ENCODE measurements at places on chromosomes 6 and 20.
A peak's percentile ranks its signal among the peaks of the same experiment; 100 is the strongest.

GRCh38 chr20:38158701-38159351 lies 6.2 kb downstream of the TGM2 start:
- no peak for DNase-seq

DNA sequence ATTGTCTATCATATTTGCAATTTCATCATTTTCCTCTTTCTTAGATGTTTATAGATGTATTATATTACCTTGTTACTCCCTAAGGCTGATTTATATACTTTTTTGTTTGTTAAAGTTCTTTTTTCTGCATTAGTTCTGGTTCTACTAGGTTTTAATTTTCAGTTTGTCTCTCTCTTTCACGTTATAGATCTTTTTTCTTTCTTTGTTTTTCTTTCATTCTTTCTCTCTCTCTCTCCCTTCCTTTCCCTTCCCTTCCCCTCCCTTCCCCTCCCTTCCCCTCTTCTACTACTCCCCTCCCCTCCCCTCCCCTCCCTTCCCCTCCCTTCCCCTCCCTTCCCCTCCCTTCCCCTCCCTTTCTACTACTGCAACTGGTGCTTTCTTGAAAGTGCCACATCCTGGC lies 345.3 kb downstream of the CENPW start:
- no peak for DNase-seq

DNA sequence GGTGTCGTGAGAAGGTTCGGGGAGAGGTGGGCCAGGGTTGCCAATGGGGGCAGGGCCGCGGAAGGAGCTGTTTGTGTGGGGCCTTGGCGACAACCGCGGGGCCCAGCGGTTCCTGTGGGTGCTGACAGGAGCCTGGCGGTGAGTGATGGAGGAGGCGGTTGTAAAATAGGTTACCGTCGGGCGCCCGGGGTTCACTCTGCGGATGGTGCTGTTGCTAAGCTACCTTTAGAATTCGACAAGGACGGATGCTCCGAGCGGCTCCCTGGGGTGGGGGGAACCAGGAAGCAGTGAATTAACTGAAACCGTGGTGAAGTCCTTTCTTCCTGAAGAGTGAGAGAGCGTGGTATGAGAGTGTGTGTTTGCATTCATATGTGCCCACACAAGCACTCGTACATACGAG lies 61.7 kb downstream of the CDH22 start:
- DNase-seq = no peak

DNA sequence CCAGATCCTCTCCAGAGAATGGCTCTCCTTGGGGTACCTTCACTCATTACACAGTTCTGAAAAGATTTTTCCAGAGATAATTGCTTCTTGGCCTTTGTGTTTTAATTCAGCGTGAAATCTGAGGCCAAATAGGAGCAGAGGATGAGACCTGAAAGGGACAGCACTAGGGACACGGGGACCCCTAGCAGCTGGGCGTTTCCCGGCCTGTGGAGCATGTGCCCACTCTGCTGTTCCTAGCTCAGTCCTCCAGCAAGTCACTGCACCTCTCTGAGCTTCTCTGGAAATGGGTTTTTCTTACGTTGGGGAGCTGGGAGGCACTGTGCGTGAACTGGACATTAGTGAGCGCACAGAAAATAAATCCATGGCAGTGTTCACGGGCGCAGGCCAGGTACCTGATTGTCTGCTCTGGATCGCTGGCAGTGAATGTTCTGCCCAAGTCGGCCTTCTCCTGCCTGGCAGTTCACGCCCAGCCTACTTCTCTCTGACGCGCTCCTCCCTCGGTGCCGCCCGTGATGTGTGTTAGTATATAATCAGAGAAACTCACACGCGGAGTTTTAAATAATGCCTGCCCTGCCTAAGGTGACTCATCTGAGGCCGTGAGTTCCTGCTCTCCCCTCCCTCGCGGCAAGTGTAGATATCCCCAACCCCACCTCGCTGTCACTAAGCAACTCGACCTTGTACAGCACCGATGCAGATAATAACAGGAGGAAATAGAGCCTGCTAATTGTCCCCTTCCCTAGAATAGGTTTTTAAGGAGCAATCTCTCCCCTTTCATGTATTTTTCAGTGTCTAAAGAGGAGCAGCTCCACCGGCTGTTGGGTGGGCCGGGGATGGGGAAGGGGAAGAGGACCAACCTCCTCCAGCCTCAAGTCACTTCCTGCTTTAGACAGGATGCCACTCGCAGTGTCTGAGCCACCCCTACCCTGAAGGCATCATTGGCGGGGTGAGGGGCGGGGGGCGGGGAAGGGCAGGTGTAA lies 2.7 kb upstream of the TUBB2A start:
- no peak for DNase-seq

DNA sequence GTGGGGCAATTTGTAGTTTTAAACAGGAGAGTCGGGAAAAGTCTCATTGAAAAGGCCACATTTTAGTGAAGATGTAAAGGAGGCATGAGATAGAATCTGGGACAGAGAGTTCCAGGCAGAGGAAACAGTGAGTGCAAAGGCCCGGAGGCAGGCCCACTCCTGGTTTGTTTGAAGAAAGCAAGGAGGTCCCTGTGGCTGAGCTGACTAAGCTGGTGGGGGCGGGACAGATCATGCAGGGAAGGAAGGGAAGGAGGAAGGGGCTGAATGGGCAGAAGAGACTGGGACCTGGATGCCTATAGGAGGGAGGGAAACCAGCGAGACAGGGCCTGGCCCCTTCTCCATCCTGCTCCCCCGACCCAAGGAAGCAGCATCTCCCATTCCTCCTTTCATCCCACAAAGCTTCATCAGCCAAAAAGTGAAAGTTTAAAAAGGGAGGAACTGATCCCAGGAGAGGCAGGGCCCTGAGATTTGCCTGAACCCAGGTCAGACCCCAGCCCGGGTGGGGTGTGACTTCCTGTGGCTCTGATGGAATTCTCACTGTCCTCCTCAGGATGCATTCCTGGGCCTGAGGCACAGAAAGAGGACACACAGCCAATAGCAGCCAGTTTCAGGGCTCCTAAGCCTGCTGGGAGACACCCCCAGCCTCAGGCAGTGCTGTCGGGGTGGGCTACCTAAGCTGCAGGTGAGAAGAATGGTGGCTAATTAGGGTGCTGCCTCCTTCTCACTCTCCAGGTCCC lies 54.2 kb upstream of the SIRPA start:
- no peak for DNase-seq

GRCh38 chr20:62063981-62064769 lies 1.5 kb downstream of the TAF4 start:
- no peak for DNase-seq

DNA sequence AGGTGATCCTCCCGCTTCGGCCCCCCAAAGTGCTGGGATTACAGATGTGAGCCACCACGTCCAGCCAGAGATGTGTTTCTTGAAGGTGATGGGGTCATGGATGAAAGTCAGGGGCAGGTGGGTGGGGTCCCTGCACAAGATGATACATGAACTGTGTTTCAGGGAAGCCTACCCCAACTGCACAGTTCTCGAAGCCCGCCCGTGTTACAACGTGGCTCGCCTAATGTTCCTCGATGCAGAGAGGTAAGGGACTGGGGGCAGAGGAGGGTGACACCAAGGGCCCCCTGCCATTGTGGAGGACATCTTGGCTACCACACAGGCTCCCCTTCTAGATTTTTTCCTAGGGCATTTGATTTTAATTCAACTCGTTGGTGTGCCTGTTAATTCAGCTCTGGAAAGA lies 11.9 kb upstream of the CAPN11 start:
- DNase-seq = no peak

- DNase-seq = no peak
Observed at GRCh38 chr20:38208088-38208487, 43.0 kb upstream of the TGM2 start.

DNA sequence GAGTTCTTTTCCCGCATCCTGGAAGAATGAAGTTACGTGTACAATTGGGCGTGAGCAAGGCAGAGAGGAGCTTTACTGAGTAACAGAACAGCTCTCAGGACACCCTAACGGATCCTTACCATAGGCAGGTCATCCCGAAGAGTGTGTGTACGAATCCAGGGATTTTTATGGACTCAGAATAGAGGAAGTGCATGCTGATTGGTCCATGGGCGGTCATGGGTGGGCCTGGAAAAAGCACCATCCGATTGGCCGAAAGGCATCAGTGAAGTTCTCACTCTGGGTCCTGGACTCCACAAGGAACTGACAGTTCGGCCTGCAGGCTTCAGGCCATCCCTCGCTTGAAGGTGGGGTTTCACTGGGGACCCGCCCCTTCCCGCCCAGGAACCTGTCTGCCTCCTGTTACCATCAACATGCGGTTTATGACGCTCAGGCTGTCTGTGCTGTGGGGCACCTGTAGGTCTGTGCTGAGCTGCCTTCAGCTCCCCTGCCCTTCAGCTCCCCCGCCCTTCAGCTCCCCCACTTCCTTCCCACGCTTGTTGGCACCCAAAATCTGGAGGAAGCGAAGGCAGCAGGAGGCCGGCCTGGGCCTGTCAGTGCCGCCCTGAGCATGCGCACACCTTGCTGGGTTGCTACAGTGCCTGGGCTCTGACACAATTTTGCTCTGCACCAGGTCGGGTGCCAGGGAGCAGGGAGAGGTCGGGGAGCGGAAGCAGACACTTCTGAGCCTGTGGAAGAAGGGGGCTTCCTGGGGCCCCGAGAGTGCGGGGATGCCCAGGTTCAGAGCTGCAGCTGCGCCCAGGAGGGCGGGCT lies 57.9 kb upstream of the MANEA start:
- DNase-seq = no peak

DNA sequence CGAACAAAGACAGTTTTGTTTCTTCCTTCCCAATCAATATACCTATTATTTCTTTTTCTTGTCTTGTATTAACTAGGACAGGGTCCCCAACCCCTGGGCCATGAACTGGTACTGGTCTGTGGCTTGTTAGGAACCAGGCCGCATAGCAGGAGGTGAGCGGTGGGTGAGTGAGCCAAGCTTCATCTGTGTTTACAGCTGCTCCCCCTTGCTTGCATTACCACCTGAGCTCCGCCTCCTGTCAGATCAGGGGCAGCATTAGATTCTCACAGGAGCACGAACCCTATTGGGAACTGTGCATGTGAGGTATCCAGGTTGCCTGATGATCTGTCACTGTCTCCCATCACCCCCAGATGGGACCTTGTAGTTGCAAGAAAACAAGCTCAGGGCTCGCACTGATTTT lies 151.9 kb downstream of the CDKAL1 start:
- DNase-seq = peak; percentile 19

DNA sequence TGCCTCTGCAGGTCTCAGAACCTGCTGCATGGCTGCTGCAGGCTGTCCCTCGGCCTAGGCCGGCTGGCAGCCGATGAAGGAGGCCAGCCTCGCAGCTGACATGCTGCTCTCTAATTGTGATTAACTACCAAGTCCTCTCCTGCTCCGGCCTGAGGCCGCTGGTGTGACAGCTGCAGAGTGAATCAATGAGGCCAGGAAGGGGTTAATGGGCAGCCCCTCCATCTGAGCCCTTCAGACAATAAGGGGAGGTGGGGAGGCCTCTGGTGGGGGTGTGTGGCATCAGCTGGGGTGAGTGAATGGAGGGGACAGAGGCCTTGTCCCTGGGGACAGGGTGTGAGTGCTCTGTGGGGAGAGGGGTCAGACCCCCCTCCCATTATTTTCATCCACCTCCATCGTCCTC lies 34.4 kb downstream of the SLC52A3 start:
- DNase-seq = peak; percentile 70

DNA sequence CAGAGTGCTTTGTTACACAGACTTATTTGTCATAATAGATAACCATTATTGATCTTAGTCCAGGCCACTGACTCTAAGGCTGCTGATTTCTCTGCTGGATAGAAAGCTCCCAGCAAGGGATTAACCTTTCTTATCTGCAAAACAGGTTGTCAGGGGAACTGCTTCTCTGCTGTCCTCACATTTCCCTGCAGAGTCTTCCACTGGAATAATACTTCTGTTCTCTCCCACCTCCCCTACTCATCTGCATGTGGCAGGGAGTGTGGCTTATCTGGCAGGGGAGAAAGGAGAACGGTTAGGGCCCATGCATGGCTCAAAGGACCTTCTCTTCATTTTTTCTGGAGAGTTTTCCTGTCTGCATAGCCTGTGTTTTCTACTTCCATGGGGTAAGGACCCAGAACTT lies 86.2 kb downstream of the LAMP5 start:
- DNase-seq = no peak

GRCh38 chr20:49766979-49767521 lies 45.6 kb upstream of the SLC9A8 start:
- no peak for DNase-seq

DNA sequence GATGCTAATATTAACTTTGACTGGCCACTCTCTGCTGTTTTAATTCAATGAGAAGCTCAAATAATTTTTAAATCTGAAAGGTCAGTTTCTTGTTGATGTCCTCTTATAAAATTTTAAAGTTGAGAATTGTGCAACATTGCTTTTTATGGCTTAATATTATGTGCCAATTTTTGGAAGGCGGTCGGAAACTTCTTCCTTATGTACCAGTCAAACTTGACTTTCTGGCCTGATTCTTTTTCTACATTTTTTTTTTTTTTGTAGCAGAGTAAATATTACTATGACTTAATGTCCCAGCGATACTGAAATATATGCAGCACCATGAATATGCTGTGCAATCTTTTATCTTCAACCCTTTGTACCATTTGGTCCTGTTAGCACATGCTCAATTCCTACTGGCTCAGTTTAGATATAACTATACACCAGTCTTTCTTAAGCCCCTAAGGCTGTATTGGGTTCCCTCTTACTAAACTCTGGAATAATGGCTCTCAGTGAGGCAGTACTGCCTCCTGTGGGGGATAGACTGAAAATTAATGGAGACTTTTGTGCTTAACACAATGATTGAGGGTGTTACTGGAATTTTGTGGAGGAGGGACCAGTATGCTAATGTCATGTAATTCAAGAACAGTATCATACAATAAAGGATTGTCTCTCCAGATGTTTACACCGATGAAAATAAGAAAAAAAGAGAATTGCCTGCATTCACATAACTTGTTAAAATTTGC lies 156.4 kb upstream of the SYNCRIP start:
- DNase-seq = no peak

- DNase-seq = no peak
Observed at GRCh38 chr6:107524626-107525025, 34.7 kb downstream of the SOBP start.

DNA sequence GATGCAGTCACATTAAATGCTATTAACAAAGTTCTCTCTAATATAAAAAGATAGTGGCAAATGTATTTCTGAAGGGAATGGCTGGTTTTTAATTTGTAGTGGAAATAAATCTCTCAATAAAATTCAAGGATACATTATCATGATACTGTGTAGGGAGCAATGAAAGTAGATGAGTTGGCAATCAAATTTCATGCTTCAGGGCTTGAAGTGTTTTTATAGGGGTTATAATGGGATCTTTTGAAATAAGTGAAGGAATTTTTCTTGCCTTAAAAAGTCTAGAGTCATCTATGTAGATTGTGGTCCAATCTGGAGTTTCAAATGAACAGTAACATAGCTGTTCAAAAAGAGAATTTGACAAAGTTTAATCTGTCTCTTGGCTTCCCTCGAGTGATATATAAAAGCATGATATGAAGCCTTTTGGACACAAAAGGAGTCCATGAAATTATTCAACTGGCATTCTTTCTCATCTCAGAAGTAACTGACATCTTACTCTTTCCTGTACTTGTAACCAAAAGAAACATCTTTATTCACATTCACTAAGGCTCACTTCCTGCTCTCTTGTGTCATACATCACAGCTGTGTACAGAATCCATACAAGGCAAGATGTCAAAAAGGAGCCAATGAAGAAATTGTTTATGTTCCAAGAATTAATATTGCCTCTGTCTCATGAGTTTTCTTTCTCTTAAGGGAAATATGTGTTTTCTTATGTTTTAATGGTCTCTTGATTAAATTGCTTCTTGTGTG lies 591.0 kb upstream of the GJE1 start:
- no peak for DNase-seq

- no peak for DNase-seq
Observed at GRCh38 chr6:86969573-86969972, 32.2 kb downstream of the HTR1E start.

- no peak for DNase-seq
Observed at GRCh38 chr6:118867181-118867580, 26.8 kb upstream of the ASF1A start.

GRCh38 chr6:126672649-126673048 lies 332.7 kb downstream of the CENPW start:
- DNase-seq = no peak

Data from SK-N-DZ (cell line).